Hippocampal formation (tissue), 2 donors: ENCODE measurements at places on chromosomes 16 and 17.

DNA sequence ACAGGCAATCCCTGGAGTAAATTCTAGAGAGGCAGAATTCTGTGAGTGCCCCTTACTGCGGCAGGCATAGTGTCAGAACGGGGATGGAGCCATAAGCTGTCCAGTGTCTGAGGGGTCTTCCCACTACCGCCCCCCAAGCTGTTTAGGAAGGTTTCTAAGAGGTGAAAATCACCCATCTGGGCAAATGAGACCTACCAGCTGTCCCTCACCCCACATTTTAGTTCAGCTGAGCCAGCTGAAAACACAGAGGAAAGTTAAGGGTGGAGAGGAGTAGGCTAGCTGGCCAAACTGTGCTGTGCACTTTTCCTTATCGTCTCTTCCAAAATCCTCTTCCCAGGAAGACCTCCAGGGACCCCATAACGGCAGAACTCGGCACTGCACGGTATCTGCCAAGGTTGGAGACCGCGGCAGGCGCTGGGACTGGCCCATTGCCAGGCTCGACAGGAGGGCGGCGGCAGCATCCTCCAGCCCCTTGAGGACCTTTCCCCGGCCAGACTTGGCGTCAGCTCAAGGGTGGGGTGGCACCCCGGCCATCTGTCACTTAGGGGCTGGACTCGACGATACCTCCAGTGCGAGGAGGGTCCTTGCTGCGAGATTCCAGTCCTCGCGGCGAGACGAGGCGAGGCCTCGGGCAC lies 955 bp downstream of the ACLY start:
- no peak for DNase-seq

DNA sequence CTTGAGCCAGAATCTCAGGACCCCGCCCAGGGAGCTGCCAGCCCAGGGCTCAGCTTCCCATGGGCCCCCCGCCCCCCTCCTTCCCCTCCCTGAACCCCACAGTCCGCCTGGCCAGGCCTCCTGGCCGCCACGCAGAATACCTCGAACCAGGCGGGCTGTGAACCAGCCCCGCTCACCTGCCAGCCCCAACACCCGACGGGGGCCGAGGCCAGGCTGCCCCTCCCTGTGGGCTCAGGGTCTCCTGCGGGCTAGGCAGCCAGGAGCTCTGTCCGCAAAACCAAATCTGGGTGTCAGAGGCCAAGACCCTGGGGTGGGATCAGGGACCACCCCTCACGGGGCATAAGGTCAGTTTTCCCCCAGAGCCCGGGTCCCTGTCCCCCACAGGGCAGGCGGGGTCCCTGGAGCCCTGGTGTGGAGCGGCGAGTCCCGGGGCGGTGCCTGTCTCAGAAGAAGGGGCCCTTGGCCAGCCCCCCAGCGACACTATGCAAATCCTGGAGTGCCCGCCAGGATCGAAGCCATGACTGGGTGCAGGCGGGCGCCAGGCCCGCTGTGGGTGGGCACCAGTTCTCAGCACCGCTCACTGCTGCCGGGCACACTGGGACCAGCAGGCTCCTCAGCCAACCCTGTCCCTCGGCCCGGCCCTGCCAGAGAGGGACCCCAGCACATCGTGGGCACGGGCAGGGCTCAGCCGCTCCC lies 6.4 kb upstream of the PRR35 start:
- no peak for DNase-seq

- DNase-seq: no peak
These were observed 49.1 kb downstream of the STAT5A start for GRCh38 chr17:42337442-42337841.

DNA sequence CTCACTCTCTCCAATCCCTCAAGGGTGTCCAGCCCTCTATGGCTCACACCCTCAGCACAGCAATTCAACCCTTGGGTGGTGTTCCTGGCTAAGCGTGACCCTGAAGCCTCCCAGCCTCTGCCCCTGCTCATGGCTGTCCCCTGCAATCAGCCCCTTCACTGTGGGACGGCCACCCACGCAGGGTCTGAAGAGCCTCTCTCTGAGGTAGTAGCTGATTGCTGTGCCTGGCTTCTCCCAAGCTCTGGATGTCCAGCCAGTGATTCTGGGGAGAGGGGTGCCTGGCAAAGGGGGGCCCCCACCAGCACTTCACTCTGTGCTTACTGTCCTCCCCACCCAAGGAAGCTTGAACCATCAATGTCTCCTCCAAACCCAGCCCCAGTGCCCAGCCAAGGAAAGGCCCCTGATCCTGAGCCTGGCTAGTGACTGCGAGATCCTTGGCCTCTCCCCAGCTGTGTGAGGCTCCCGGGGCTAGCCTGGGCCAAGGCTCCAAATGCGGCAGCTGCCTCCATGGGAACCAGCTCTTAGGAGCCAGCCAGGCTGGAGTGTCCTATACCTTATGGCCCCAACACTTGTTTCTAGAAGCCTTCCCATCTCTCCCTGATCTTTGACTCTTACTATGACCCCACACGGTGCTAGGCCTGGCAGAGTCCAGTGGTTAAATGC lies 9.9 kb downstream of the MTSS2 start:
- no peak for DNase-seq

DNA sequence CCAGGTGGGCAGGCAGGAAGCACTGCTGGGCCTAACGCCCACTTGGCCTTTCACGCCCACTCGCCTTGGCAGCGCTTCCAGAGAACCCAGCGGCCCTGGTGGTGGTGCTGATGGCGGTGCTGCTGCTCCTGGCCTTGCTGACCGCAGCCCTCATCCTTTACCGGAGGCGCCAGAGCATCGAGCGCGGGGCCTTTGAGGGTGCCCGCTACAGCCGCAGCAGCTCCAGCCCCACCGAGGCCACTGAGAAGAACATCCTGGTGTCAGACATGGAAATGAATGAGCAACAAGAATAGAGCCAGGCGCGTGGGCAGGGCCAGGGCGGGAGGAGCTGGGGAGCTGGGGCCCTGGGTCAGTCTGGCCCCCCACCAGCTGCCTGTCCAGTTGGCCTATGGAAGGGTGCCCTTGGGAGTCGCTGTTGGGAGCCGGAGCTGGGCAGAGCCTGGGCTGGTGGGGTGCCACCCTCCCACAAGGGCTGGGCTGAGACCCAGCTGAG lies 64.7 kb downstream of the MRC2 start:
- DNase-seq: no peak

DNA sequence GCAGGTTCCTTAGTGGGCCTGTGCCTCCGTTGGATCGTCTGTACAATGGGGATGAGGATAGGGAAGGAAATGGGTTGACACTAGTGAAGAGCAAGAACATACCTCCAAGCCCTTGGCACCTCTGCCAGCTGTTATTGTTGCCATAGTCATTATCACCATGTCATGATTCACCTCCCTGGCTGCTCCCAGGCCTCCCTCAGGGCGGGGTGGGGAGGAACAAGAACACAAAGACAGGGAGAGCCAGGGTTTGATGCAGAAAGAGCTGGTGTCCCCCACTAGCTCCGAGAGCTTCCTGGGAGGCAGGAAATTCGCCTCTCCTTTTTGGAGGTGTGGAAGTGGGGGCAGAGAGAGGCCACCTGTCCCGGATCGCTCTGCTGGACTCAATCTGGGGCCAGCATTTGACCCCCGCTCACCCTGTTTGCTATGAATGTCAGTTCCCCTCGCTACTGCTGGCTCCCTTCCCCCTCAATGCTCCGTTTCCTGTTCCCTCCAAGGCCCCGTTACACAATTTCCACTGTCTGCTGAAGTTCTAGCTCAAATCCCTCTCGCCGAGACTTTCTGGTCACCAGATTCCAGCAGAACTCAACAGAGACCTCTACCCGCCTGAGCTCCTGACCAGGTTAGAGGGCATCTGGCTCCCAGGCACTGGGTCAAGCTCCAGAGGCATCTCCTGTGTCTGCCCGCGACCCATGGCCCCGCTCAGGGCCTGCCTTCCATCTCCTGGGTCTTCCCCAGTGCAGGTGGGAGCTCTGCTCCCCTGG lies 9.1 kb downstream of the TIMP2 start:
- DNase-seq: peak; percentile 21

GRCh38 chr17:17780922-17781590 lies 55.7 kb downstream of the SREBF1 start:
- no peak for DNase-seq

- DNase-seq: no peak
These were observed 1.3 kb downstream of the METTL23 start for GRCh38 chr17:76727745-76728456.
